C1 segment of cervical spinal cord (tissue), 14 donors: ENCODE measurements at places on chromosomes 7 and 10.

DNA sequence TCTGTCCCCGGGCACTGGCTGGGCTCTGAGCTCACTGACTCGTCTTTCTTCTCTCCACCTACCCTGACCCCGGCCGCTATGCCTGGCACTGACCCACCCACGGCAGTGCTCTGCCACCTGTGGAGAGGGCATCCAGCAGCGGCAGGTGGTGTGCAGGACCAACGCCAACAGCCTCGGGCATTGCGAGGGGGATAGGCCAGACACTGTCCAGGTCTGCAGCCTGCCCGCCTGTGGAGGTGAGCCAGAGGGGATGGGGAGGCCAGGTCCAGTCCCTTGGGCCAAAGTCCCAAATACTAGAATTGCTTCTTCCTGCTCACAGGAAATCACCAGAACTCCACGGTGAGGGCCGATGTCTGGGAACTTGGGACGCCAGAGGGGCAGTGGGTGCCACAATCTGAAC is 27.3 kb downstream of the TBATA start:
- no peak for DNase-seq

DNA sequence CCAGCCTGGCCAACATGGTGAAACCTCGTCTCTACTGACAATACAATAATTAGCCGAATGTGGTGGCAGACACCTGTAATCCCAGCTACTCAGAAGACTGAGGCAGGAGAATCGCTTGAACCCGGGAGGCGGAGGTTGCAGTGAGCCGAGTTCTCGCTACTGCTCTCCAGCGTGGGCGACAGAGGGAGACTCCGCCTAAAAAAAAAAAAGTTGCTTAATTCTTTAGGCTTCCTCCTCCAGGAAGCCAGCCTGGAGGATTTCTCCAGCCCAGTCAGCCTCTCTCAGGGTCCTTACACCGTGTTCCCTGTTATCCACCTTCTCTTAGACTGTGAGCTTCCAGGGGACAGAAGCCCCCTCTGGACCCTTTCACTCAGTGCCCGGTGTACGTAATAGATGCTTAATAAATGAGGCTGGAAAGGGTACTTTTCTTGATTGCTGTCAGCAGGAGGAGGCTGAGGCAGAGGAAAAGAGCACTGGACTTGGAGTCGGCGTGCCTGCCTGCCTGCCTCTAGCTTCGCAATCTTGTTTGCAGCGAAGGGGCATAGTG is 16.4 kb upstream of the NODAL start:
- no peak for DNase-seq

DNA sequence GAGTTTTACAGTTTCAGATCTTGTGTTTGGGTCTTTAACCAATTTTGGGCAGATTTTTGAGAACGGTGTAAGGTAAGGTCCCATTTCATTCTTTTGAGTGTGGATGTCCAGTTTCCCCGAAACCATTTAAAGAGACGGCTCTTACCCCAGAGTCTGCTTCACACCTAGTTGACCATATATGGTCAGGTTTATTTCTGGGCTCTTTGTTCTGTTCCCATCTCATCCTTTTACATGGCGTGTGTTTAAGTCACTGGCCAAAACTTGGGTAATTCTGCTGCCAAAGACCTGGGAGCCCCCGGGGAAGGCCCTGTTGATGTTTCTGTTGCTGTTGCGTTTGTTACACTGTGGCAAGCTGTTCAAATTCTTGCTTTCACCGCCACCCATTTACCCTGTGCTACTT is 120.1 kb downstream of the PTPRN2 start:
- no peak for DNase-seq

- DNase-seq = no peak
These were observed 29.3 kb downstream of the NPS start for GRCh38 chr10:127578259-127578960.

GRCh38 chr10:11450427-11450826 is 161.0 kb downstream of the USP6NL start:
- DNase-seq = no peak

DNA sequence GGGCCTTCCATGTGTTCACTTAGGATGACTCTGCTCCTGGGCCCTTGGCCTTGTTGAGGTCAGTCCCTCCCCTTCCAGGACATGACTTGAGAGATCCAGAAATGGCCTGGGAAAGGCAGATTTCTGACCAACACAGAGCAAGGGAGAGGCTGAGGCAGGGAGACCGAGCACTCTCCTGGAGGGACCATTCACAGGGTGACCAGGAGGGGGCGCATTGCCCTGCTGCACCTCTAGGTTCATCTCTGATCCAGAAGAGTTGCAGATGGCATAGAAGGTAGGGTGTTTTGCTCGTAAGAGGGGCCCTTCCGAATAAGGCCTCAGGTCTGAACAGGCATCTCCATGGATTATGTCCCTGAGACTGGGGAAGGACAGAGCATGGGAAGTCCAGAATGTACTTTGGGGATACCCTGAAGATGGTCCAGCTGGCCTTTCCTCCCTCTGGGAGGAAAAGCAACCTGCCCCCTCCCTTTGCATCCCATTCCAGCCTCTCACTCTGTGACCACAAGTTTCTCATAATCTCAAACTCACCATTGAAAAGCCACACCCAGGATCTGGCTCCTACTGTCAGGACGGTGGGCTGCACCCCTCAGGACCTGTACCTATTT is 6.6 kb downstream of the DMBT1 start:
- DNase-seq = no peak
